ENCODE measurements at places on chromosomes 7 and 10.

GRCh38 chr7:128852537-128853254 is 10.0 kb upstream of the ATP6V1F start:
- no peak for DNase-seq

GRCh38 chr10:34797155-34797554 is 17.9 kb downstream of the PARD3 start:
- no peak for DNase-seq

DNA sequence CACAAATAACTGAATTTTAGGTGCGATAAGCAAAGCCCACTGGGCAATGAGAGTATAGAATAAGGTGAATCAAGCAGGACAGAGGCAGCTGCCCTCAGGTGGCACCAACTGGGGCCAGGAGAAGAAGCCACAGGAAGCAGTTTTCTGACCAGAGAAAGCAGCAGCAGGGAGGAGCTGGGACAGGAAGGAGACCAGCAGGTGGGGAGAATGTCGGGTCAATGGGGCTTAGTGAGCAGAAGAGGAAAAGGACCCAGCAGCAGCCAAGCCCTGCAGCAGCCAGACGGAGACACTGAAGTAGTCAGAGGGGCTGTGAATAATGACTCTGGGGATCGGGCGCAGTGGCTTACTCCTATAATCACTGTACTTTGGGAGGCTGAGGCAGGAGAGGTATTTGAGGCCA is 209.6 kb upstream of the SH2B2 start:
- no peak for DNase-seq

- no peak for DNase-seq
Measured at GRCh38 chr7:97145068-97145467, 27.6 kb downstream of the SDHAF3 start.

DNA sequence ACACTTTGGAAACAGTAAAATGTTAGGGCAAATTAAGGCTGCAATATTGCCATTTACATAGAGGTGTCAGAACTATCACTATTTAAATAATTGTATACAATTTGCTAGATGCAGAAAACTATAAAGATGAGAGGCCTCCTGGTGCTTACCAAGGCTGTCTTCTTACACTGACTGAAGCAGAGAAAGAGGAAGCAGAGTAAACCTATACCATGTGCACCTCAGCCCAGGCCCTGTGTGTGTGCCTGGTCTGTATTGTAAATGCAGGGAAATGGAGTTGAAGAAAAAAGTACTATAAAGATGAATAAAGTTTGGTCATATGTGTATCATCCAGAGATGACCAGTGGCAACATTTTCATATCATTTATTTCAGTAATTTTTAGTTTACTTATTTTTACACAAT is 29.2 kb downstream of the ELMO1 start:
- no peak for DNase-seq

GRCh38 chr10:103646304-103646703 is 152.8 kb downstream of the NEURL1 start:
- DNase-seq, result no peak

DNA sequence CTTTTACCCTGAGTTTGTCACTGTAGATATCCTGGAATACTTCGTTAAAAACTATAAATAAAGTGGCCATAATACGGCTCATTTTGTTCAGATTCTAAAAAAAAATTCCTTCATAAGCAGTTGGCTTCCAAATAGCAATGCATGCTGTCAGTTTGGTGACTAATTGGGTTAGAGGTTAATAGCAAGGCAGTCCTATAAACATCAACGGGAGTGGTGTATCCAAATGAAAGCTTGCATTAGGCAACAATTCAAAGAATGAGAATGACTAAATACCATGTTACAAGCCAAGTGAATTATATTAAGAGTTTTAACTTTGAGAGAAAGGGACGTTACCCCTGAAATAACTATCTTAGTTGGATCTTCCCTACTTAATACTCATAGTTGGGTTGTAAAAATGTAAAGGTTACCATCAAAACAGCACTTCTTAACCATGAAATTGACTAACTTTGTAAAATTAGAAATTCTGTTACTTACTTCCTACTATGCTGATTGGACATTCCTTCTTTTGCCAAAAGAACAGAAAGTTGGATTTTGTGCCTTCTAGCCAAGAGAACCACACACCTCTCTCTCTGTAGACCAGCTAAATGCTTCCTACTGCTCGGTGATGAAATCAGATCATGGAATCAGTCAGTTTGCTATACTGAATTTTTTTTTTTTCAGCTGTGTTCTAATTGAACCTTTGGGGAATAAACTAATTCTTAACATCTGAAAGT is 98.0 kb downstream of the KAT6B start:
- DNase-seq, result peak; percentile 81

DNA sequence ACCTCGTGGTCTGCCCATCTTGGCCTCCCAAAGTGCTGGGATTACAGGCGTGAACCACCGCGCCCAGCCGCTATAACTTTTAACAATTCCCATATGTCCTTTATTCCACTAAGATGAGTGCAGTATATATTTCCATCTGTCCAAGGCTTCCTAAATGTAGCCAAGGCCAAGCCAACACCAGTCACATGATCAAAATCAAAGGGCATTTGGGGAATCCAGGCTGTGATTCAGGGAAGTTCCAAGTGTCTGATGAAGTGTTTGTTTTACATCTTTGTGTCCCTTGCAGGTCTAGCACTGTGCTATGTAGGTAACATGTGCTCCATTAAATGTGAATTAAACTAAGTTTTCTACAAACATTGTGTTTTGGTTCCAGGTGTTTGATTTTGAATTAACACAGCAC is 20.8 kb downstream of the AKR1E2 start:
- DNase-seq, result no peak

DNA sequence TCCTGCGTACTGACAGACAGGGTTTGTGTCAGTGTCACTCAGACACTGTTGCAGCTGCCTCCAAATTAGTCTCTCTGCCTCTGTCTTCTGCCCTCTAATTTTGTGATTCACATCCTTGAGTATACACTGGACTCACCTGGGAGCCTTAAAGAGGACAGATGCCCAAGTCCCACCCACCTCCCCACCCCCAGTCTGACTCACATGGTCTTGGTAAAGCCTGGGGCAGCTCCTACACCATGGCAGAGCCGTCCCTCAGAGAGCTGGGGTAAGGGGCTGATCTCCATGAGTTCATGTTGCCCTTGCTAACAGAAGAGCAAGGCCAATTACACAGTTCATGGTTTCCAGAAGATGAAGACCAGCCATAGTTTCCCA is 197.6 kb upstream of the STK17A start:
- peak; percentile 51 for DNase-seq

DNA sequence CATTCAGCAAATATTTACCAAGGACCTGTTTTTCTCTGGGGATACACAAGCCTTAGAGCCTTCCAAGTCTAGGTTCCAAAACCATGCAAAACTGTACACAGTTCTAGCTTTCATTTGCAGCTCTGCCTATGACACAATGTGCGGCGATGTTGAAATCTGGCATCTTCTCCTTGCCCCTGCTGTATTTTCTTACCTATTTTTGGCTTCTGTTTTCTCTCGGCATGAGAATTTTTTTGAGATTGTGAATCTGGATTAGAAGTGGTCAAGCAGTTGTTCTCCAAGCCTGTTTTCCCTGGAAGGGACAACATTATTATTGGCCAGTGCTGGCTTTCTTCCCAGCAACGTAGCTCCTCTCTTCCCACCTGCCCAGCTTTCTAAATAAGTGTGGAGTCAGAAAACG is 176.3 kb downstream of the CREB5 start:
- no peak for DNase-seq

DNA sequence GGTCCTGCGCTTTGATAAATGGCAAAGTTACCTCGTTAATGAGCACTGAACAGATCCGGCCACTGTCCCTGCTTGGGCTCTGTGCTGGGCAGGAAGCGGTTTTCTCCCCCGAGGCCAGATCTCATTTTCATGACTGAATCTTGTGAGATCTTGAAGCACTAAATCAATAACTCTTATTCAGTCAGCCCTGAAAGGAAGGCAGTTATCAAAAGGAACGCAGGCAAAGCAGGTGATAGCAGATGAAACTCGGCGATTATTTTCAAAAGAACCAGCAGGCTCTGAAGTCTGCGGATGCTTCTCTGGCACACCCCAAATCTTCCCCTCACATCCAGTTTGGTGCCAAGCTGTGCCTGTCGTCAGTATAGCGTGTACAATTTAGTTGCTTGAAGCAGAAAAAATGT is 228.7 kb downstream of the BAMBI start:
- no peak for DNase-seq

GRCh38 chr10:54869022-54869421 is 68.0 kb upstream of the PCDH15 start:
- peak; percentile 48 for DNase-seq

DNA sequence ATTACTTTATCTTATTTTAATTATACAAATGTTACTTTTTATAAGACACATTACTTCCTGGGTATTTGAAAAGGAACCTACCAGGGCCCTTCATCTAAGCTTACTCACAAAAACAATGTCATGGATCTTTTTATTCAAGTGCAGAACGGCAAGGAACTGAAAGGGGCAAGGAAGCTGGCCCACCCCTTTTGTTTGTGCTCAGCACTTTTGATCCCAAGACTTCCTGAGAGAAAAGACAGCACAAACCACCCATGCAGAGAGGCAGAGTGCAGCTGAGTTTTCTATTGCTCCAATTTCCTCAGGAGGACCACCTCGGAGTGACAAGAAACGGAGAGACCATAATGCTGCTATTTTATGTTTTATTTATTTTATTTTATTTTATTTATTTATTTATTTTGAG is 232.0 kb upstream of the NRP1 start:
- no peak for DNase-seq

DNA sequence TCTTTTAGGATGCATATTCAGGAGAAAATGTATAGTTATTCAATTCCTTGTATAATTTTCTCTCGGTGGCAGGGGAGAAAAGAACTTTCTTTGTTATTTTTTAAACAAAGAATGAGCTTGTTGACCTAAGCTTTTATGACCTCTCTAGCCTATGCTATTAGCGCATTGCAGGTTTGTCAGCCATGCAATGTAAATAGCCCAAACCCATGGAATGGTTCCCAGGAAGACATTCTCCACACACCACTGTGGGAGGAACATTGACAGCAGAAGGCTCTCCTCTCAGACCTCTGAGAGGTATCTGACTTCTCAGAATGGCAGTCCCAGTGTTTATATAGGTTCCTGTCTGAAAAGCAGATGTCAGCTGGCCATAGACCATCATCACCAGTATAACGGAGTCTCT is 19.6 kb upstream of the AGBL3 start:
- DNase-seq, result no peak

- no peak for DNase-seq
Measured at GRCh38 chr7:50461695-50462094, 11.5 kb upstream of the FIGNL1 start.

DNA sequence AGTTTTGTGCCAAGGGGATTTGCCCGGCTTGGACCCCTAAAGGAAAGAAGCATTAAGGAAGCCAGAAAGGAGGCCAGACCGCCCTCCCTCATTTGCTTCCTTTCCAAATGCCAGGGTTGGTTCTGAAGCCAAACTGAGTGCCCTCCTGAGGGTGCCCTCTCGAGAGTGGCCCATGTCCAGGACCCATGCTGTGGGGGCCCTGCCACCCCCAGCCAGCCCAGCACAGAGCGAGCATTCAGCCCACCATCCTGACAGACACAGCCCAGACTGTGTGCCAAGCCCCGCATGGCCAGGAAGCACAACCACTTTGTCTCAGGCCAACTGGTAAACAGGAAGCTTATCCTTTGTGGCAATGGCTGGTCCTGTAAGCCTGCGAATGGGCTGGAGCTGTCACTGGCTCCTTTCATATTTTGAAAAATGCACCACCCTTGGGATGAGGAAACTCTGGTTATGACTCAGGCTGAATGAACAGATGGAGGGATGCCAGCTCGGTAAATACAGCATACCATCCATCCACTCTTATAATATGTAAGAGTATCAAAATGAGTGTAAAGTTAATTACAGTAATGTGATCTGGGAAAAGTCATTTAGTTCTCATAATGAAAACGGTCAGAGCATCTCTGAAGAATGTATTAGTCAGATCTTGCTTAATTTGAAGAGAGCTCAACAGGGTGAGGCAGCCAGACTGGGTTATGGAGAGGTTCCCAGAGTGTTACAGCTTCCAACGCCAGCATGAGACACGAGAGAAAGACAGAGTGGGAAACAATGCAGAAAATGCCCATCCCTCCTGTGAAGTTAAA is 65.0 kb downstream of the STK17A start:
- peak; percentile 96 for DNase-seq

DNA sequence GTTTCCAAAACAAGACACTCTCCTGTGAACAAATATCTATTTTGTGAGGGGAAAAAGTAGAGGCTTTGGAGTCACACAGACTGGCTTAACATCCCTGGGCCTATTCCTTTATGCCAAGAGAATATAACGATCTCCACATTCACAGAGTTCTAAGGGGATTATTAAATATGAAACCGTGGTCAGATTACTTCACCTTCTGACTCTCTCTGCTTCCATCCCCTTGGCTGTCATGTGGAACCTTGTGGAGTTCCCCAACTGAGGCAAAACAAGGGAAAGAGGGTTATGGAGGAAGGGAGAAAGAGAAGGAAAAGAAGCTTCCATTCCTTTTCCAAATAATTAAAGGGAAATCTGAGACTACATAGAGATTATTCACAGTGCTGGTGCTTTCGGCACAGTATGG is 55.5 kb upstream of the ATP6V0A4 start:
- DNase-seq, result no peak

DNA sequence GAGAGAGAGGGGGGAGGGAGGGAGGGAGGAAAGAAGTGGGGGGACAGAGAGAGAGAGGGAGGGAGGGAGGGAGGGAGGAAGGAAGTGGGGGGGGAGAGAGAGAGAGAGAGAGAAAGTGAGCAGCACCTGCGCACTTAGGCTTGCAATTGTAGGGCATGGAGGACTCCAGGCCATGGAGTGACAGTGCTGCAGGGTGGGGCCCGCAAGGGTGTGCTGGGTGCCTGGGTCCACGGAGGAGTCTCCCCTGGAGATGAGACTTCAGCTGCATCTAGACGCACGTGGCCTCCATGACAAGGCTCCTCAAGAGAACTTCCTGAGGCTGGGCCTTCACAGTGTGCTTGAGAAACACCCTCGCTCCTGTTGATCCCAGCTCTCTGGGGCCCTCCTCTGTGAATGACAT is 44.5 kb downstream of the CLRN3 start:
- no peak for DNase-seq

GRCh38 chr7:147151661-147152060 is 1035.1 kb downstream of the CNTNAP2 start:
- DNase-seq, result no peak

DNA sequence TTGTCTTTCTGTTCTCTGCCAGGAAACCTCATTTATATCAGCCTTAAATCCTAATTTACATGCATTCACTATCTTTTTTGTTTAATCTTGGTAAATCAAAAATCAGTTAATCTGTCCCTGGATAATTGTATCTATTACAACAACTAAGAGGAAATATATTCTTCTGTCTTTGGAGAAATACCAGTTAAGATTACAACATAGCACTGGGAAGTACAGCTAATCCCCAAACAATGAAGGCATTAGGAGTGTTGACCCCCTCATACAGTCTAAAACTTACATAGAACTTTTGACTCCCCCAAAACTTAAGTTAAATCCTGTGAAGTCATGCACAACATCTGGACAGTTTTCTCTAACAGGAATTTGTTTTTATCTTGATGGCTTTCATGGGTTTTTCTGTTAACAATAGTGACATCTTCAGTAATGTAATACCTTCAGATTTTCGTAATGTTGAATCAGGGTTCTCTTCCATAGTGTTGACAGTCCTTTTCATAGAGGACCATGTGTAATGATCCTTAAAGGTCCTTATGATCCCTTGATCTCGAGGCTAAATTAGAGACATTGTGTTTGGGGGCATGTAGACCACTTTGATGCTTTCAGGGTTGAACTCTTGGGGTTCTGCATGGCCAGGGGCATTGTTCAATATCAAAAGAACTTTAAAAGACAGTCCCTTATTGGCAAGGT is 24.1 kb upstream of the ABCC2 start:
- no peak for DNase-seq
